ENCODE measurements at places on chromosomes 7 and 10.

- DNase-seq, result no peak
These were observed 101.5 kb upstream of the PDCD4 start for GRCh38 chr10:110770243-110770642.

GRCh38 chr10:60406182-60406581, 16.5 kb upstream of the ANK3 start:
- DNase-seq, result no peak

DNA sequence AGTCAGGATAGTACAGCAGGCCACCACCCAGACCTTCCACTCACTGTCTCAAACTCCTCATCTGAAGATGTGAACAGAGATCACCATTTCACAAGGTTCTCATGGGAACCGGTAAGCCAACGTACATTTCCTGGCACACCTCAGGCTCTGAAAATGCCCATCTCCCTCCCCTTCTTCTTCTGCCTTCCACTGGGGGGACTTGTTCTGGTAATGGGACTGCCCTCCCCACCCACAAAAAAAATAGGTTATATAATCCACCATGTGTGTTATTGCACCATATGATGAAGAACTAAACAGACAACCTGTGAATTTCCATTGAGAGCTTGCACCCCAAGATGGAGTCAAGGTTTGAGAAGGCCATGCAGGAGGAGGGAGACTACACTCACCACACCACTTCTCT, 42.1 kb upstream of the IKZF1 start:
- no peak for DNase-seq

- no peak for DNase-seq
These were observed 202.2 kb downstream of the SNX10 start for GRCh38 chr7:26493737-26494428.

DNA sequence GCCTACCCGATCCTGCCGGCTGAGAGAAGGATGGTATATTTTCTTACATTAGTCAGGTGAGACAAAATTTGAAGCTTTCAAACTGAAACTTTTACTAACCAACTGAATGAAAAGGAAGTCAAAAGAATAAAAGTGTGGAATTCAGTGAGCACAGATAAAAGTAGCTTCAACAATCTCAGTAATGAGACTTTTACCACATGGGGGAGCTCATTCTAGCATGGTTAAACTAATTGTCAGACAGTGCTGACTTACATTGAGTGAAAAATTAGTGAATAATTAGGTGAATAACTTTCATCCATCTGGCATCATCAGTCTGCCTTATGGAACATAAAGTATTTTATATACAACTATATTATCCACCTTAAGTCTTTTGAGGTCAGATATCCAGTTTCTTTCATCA, 8.4 kb downstream of the FAM237B start:
- no peak for DNase-seq

- no peak for DNase-seq
These were observed 169.3 kb upstream of the PRSS1 start for GRCh38 chr7:142579946-142580345.

DNA sequence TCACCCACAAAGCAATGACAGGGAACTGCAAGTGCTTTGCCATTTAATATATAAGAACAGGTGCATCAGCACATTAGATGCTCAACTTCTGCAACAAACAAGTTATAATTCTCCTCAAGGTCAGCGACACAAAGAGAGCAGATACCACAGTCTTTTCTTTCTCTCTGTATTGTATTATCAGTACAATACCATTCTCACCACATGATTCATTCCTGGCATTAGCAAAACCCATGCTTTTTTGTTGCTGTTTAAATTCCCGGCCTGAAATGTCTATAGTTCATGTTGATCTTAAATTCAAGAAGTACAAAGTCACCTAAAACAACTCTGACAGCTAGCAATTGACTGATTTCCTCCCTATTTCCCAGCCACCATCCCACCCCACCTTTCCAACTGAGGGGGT, 111.8 kb upstream of the FEZF1 start:
- no peak for DNase-seq

Measured in natural killer cell treated with Interleukin-12 subunit alpha and Interleukin-12 subunit beta and Interleukin-15 and Interleukin-18, amount 100 ng/mL, for 72 hours (primary cell).